ENCODE measurements at places on chromosomes 4 and X. TPM values are rescaled to one million over a fixed set of nuclear protein-coding genes. Genes with fewer than 3 reads are reported as not detected.

DNA sequence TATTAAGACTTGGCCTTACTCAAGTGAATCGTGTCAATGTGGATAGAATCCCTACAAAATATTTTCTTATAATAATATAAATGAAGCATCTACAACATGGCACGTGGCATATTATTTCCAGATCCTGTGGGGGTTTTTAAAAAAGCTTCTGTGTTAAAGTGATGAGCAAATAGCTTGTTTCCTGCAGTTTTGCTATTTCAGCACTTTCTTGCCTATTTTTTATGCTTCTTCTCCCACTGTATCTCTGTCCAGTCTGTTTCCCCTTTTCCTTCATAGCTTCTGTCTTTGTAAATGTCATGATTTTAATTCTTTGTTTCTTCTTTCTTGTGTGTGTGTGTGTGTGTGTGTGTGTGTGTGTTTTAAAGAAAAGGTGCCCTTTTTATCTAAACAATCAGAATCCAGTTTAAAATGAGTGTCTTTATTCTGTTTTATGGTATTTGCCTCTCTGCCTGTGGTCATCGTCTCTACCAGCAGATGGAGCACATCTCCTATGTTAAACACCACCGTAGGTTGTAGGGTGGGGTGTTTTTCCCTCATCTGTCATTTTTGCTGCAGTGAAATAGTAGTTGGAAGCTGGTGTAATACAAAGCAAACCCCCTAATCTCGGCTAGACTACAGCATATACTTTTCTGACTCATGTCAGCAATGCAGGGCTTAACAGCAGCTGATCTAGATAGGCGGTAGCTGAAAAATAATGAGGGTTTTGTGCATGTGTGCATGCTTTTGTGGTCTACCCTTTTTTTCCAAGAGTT, 33.1 kb downstream of the FTHL17 start:
- DNase-seq, result peak; percentile 45
- no peaks in the 10 kb centered on the region for H3K27me3 ChIP-seq
- no peak overlapping the region for H3K27ac ChIP-seq
- no peaks in the 10 kb centered on the region for H3K4me1 ChIP-seq
- H3K36me3 ChIP-seq, result no peaks in the 10 kb centered on the region
- H3K4me3 ChIP-seq, result no peak overlapping the region

DNA sequence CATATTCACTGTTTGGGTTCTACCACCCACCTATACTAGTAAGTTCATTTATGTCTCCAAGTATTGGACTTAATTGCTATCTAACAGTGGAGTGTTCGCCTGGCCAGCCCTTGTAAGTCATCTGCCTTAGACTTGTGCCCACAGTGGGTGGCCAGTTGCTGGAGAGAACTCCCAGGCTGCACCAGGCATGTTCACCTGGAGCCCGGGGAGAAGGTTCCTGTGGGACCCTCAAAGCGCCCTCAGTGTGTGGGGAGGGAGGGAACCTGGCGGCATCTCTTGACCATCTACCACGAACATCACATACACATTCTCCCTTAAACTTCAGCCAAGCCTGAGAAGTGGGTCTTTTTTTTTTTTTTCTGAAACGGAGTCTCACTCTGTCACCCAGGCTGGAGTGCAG, 138.1 kb downstream of the CPZ start:
- H3K4me3 ChIP-seq, result no peak overlapping the region
- no peaks in the 10 kb centered on the region for H3K36me3 ChIP-seq
- H3K4me1 ChIP-seq, result no peaks in the 10 kb centered on the region
- no peak for DNase-seq
- H3K27me3 ChIP-seq, result no peaks in the 10 kb centered on the region

DNA sequence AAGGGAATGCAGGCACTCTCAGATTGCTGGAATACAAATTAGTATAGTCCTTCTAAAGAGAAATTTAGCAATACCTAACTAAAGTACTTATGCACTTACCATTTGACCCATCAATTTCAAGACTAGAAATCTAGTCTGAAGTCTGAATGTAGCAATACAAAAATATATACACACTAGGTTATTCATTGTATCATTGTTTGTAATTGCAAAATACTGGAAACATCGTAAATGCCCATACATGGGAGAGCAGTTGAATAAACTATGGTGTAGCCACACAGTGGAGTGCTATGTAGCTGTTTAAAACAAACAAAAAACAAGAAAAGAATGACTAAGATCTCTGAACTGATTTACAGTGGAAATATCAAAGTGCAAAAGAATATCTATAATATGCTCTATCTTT, 346.4 kb downstream of the ZNF674 start:
- DNase-seq, result no peak
- H3K27me3 ChIP-seq, result no peaks in the 10 kb centered on the region
- H3K4me3 ChIP-seq, result no peak overlapping the region
- no peaks in the 10 kb centered on the region for H3K4me1 ChIP-seq

GRCh38 chr4:136320465-136320813, 1211.9 kb downstream of the PCDH18 start:
- no peaks in the 10 kb centered on the region for H3K4me1 ChIP-seq
- H3K27ac ChIP-seq, result no peak overlapping the region
- no peak for DNase-seq
- no peak overlapping the region for H3K4me3 ChIP-seq
- H3K27me3 ChIP-seq, result no peaks in the 10 kb centered on the region

DNA sequence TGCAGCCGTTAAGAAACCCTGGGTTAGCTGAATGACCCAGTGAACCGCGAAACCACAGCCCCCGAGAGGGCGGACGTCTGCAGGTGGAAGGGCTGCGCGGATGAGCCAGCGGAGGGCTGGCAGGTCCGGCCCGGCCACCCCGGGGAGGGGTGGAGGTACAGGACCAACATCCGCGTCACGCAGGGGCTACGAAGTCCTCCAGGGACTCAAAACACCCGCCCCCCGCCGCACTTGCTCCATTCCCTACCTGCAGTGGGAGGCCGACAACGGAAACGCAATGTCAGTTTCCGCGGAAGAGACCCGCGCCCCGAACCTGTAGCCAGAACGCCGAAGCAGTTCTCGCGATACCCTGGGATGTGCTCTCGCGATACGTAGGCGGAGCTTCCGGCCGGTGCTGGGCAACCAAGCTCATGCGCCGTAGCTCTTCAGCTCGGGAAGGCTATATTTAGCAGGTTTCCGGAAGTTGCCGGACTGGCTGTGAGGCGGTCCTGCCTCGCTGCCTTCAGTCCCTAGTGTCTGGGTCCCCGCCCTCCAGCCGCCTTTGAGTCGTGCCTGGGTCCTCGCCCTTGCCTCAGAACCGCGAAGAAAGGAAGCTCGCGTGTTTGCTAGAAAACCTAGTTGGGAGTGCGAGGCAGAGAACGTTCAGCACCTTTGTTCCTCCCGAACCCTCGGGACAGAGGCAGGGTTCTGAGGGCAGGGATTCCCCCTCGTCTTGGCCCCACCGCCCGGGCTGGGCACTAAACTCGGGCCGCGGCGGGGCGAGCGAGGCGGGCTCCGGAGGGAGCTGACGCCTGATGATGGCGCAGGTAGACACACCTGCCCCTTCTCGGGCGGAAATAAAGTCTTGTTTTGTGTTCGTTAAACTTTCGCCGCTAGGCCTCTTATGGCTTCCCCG, at the start of the genes OFD1 and TRAPPC2:
OFD1 (plus strand) TSS at position 471 of the 895 bp plus-strand sequence; CDS start at position 795, 324 bp downstream.
TRAPPC2 (minus strand) TSS at position 343 of the 895 bp plus-strand sequence. CDS start 14,657 bp downstream, outside the sequence.
- H3K27ac ChIP-seq, result peak within 1 kb of the TSS; percentile 97
- peak within 1 kb of the TSS; percentile 98 for H3K4me3 ChIP-seq

DNA sequence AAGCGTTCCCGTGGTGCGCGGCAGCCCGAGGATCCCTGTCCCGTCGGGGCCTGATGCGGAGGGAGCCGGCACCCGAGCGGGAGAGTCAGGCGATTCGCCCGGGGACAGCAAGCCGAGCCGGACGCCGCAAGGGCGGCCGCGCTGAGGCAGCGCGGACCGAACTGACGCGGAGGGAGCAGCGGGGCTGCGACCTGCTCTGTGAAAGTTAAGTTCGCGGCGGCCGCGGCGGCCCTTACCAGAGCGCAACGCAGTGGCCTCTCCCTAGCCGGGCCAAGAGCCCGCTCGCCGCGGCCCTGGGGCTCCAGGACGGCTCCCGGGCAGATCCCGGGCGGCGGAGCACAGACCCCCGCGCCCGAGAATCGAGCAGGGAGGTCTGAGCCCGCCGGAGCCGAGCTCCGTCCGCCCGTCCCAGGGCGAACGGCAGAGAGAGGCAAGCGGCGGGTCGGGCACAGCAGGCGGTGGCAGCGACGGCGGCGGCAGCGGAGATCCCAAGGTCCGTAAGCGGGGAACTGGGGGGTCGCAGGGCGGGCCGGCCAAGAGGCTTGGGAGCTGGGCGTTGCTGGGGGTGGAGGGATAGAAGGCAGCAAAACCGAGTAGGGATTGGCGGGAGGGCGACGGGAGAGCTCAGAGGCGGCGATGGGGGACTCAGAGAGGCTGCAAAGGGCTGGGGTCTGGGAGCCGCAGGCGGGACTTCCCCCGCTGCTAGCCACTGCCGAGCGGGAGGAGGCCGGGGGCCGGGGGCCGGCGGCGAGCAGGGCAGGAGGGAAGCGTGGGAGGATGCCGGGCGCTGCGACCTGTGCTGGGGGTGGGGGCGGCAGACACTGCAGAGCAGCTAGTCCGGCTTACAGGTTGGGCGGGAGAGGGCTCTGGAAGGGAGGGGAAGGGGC, 1.0 kb downstream of the GPR50 start:
- H3K27ac ChIP-seq, result no peak overlapping the region
- no peaks in the 10 kb centered on the region for H3K27me3 ChIP-seq
- no peaks in the 10 kb centered on the region for H3K4me1 ChIP-seq
- no peak overlapping the region for H3K4me3 ChIP-seq
- no peaks in the 10 kb centered on the region for H3K36me3 ChIP-seq
- no peak for DNase-seq

DNA sequence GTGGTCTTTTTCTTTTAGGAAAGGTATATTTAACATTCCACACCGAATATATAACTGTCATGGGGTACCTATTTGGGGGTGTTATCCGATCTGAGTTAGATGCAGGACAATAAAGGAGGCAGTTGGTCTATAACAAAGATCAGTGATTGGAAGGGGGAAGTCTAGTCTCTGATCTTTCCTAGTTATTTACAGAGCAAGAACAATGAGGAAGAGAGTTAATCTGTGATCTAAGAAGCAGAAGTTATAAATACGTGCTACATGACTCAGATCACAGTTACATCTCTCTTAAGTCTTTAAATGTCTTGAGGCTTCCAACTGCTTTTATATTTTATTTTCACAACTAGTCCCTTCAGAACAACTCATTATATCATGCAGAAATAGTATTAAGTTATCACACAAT, 33.2 kb upstream of the ARMCX4 start:
- H3K4me3 ChIP-seq, result no peak overlapping the region
- H3K27me3 ChIP-seq, result no peaks in the 10 kb centered on the region

- H3K36me3 ChIP-seq, result peaks cover 78% of the 10 kb centered on the region
- no peak for DNase-seq
- no peaks in the 10 kb centered on the region for H3K4me1 ChIP-seq
- H3K27ac ChIP-seq, result no peak overlapping the region
- H3K27me3 ChIP-seq, result no peaks in the 10 kb centered on the region
- H3K4me3 ChIP-seq, result no peak overlapping the region
Observed at GRCh38 chr4:878796-879728, 53.1 kb downstream of the GAK start.

GRCh38 chrX:48616576-48616975, 19.3 kb downstream of the WDR13 start:
- no peaks in the 10 kb centered on the region for H3K4me1 ChIP-seq
- no peaks in the 10 kb centered on the region for H3K27me3 ChIP-seq
- no peak for DNase-seq
- H3K27ac ChIP-seq, result no peak overlapping the region
- H3K36me3 ChIP-seq, result no peaks in the 10 kb centered on the region

- H3K27me3 ChIP-seq, result no peaks in the 10 kb centered on the region
- no peak overlapping the region for H3K4me3 ChIP-seq
- no peak for DNase-seq
- H3K27ac ChIP-seq, result no peak overlapping the region
- H3K36me3 ChIP-seq, result no peaks in the 10 kb centered on the region
Observed at GRCh38 chr4:95462921-95463320, 85.9 kb downstream of the UNC5C start.

The ZDHHC15 gene
- total RNA-seq, result not detected

The FGD1 gene
- 0.20 TPM for total RNA-seq

The ANTXR2 gene
- 68.8 TPM for total RNA-seq

The STARD8 gene
- total RNA-seq, result 0.54 TPM

The JAKMIP1 gene
- 0.17 TPM for total RNA-seq

The TMPRSS11D gene
- total RNA-seq, result not detected

The USP46 gene
- total RNA-seq, result 10.0 TPM

The SLC39A8 gene
- 8.4 TPM for total RNA-seq

Measured in B cell (primary cell).